Smooth muscle cell of the pulmonary artery (primary cell): ENCODE measurements at places on chromosomes 12 and 14. TPM values are rescaled to one million over a fixed set of nuclear protein-coding genes. Genes with fewer than 3 reads are reported as not detected.

ABCD2 gene
- total RNA-seq, result under 0.01 TPM in 2 replicates

MIP gene
- 0.13 TPM in 1 of 2 replicates, not detected in the other for total RNA-seq

STXBP6 gene
- 1.7 and 7.6 TPM in 2 replicates for total RNA-seq

HHIPL1 gene
- 15.0 and 24.1 TPM in 2 replicates for total RNA-seq

SLC6A13 gene
- total RNA-seq, result 0.30 TPM in 1 of 2 replicates, not detected in the other
